ENCODE measurements at places on chromosomes 1 and 21.

- no peak for DNase-seq
These were observed 66.9 kb downstream of the TRABD2B start for GRCh38 chr1:47930210-47930840.

GRCh38 chr21:45019076-45019886, 55.1 kb upstream of the ADARB1 start:
- DNase-seq, result no peak

GRCh38 chr1:232995189-232995588, 44.8 kb downstream of the NTPCR start:
- DNase-seq, result no peak

GRCh38 chr1:77316006-77316405, 34.2 kb downstream of the AK5 start:
- no peak for DNase-seq
